ENCODE measurements at places on chromosomes 7 and 10. TPM values are rescaled to one million over a fixed set of nuclear protein-coding genes. Genes with fewer than 3 reads are reported as not detected.

The IDE gene
- 29.0 TPM for total RNA-seq

- H3K36me3 ChIP-seq: no peaks in the 10 kb centered on the region
- H3K27ac ChIP-seq: no peak overlapping the region
- peaks cover 2% of the 10 kb centered on the region for H3K27me3 ChIP-seq
- H3K4me1 ChIP-seq: no peaks in the 10 kb centered on the region
- H3K4me3 ChIP-seq: no peak overlapping the region
- no peak for DNase-seq
Observed at GRCh38 chr7:13262929-13263530, 575.6 kb downstream of the ARL4A start.

DNA sequence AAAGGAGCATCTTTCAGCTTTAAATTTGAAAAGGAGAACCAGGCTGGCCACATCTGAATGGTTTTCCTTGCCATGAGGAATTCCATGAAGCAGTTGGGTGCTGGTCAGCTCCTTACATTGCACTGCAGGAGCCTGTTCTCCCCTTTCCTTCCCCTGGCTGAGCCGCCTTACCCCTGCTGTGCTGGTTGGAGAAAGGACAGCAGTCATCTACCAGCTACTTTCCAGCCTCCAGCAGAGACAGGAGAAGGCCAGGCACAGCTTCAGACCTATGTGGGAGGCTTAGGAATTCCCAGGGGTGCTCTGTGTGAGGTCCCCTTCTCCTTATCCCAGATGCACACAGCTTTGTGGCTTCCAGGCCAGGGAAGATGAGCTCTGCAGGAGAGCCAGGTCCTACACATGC lies 4.7 kb downstream of the C10orf71 start:
- no peak overlapping the region for H3K4me3 ChIP-seq
- H3K36me3 ChIP-seq: no peaks in the 10 kb centered on the region
- no peak for DNase-seq
- H3K27me3 ChIP-seq: peaks cover 2% of the 10 kb centered on the region

DNA sequence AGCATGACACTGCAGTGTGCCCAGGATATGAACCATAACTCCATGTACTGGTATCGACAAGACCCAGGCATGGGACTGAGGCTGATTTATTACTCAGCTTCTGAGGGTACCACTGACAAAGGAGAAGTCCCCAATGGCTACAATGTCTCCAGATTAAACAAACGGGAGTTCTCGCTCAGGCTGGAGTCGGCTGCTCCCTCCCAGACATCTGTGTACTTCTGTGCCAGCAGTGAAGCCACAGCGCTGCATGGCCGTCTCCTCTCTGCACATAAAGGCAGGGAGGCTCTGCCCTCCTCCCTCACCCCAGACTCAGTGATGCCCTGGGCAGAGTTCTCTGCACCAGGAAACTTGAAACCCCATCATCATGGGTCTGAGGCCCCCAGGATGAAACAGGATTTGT lies 70.7 kb upstream of the PRSS58 start:
- H3K36me3 ChIP-seq: no peaks in the 10 kb centered on the region
- H3K4me1 ChIP-seq: peaks cover 11% of the 10 kb centered on the region
- peak overlapping the region; percentile 19 for H3K4me3 ChIP-seq
- H3K27me3 ChIP-seq: peaks cover 13% of the 10 kb centered on the region
- no peak for DNase-seq

GRCh38 chr10:8380833-8381496 lies 326.5 kb downstream of the GATA3 start:
- no peak overlapping the region for H3K4me3 ChIP-seq
- DNase-seq: no peak
- H3K27ac ChIP-seq: no peak overlapping the region

GRCh38 chr7:131501930-131502685 lies 54.3 kb downstream of the PODXL start:
- DNase-seq: no peak
- peaks cover 9% of the 10 kb centered on the region for H3K36me3 ChIP-seq
- no peak overlapping the region for H3K4me3 ChIP-seq
- peaks cover 26% of the 10 kb centered on the region for H3K4me1 ChIP-seq

DNA sequence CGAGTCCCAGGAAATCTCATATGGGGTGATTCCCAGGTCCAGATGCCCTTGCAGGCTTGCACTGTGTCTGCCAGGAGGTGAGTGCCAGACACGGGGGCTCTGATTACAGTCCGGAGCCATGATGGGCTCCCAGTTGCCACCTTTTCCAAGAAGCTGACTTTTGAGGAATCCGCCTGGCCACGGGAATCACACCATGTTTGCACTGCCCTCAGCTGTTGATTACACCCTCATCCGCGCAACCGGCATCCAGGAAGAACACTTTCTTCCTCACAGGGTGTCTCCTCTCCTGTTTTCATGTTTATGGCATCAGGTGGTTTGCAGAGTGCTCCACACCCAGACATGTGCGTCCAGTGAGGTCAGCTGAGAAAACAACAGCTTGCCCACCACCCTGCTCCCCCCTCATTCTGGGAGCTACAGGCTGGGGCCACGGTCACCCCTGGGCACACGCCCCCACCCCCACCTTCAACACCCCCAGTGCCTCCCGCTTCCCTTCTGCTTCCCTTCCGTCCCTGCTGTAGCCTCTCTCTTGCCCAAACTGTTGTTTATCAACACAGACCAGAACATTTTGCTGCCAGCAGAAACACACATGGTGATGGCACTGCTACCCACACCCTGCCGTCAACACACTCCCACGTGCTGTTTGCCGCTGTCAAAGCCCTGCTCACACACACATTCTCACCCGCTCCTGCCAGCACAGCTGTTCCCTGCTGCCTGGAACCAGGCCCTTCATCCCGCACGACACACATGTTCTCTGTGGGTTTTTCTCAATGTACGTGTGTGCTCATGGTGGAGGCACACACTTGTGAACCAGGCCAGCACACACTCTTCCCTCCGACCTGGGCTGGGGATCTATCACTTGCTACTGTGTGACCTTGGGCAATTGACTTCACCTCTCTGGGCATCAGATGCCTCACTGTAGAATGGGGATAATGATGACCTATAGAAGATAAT lies 35.8 kb downstream of the DDIT4 start:
- H3K4me3 ChIP-seq: no peak overlapping the region
- DNase-seq: no peak
- H3K36me3 ChIP-seq: no peaks in the 10 kb centered on the region
- no peaks in the 10 kb centered on the region for H3K27me3 ChIP-seq
- peak overlapping the region; percentile 69 for H3K27ac ChIP-seq

The SLC29A3 gene
- total RNA-seq: 2.4 TPM

GRCh38 chr7:25756601-25757000 lies 395.4 kb upstream of the NFE2L3 start:
- no peaks in the 10 kb centered on the region for H3K36me3 ChIP-seq
- H3K4me3 ChIP-seq: no peak overlapping the region
- no peak overlapping the region for H3K27ac ChIP-seq
- no peak for DNase-seq

- H3K27me3 ChIP-seq: peaks cover 15% of the 10 kb centered on the region
- peaks cover 11% of the 10 kb centered on the region for H3K4me1 ChIP-seq
- H3K4me3 ChIP-seq: no peak overlapping the region
- no peak overlapping the region for H3K27ac ChIP-seq
Observed at GRCh38 chr10:86644152-86644793, 10.1 kb upstream of the OPN4 start.

- H3K27ac ChIP-seq: no peak overlapping the region
- H3K27me3 ChIP-seq: no peaks in the 10 kb centered on the region
- no peak for DNase-seq
- no peaks in the 10 kb centered on the region for H3K4me1 ChIP-seq
- no peak overlapping the region for H3K4me3 ChIP-seq
Observed at GRCh38 chr10:132110713-132111112, 45.0 kb downstream of the JAKMIP3 start.

GRCh38 chr7:44625526-44626471 lies 19.4 kb downstream of the OGDH start:
- H3K27me3 ChIP-seq: no peaks in the 10 kb centered on the region
- no peak overlapping the region for H3K4me3 ChIP-seq
- DNase-seq: no peak

The SEMA3D gene
- not detected for total RNA-seq

- H3K27ac ChIP-seq: peak overlapping the region; percentile 84
- peaks cover 10% of the 10 kb centered on the region for H3K36me3 ChIP-seq
- peak overlapping the region; percentile 85 for H3K4me3 ChIP-seq
- DNase-seq: no peak
- H3K4me1 ChIP-seq: peaks cover 40% of the 10 kb centered on the region
Observed at GRCh38 chr7:74173491-74173865, 678 bp upstream of the EIF4H start.

DNA sequence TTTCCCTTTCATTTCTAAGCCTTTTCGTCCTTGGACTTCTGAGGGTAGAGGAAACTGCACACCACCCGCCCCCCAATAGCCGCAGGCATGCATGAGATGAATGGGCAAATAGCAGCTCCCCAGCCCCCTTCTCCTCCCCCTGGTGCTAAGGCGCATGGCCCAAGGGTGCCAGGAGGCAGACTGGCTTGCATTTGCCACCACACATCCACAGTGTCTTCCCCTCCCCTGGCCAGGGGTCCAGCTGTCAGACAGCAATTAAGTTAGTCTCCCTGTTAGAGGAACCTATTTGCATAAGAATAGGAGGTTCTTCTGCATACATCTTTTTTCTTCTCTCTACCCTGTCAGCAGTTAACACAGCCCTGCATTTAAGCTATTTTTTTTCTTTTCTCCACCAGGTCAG lies 20.2 kb downstream of the TOMM7 start:
- H3K27ac ChIP-seq: no peak overlapping the region
- no peak for DNase-seq
- peaks cover 5% of the 10 kb centered on the region for H3K27me3 ChIP-seq
- no peaks in the 10 kb centered on the region for H3K36me3 ChIP-seq

All from activated CD4-positive, alpha-beta T cell treated with anti-CD3 and anti-CD28 coated beads, Interleukin-2, amount 10 ng/mL, durations not matched to agents 7 days and 5 days (primary cell).